ENCODE measurements at places on chromosomes 13 and 19. TPM values are rescaled to one million over a fixed set of nuclear protein-coding genes. Genes with fewer than 3 reads are reported as not detected.

The GRIK5 gene
- 3.8 TPM for total RNA-seq

The ECSIT gene
- total RNA-seq: 49.4 TPM

The LATS2 gene
- 22.9 TPM for total RNA-seq

DNA sequence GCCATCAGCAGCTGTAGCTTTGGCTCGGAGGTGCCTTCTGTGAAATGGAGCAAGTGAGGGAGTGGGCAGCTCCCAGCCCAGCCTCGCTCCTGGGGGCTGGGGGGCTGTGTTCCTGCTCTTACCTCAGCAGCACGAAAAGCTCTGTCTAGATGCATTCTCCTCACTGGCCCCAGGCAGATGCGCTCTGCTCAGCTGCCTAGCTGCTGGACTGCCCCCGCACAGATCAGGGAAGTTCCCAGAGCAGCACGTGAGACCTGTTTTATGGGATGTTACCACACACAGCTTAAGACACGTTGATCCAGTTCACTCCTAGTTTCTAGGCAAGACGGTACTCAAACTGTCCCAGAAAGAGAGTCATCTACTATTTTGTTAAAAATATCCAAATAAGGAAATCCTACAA lies 13.6 kb downstream of the LCP1 start:
- no peak for DNase-seq

DNA sequence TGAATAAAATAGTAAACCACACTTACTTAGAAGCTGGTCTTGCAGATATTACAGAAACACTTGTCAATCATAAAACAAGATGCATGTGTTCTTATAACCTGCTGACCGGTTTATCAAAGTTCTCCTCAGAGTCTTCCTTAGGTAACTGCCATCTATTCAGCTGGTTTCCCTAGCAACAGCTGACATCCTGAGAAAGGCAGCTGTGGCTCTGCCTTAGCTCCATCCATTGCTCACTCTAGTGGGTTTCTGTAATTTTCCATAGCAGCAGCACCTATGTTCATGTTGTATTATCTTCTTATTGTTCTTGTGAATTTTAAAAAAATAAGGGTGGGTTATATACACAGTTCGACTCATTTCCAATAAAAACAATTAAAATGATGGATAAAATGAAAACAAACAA lies 87.8 kb downstream of the RAP2A start:
- DNase-seq: no peak

DNA sequence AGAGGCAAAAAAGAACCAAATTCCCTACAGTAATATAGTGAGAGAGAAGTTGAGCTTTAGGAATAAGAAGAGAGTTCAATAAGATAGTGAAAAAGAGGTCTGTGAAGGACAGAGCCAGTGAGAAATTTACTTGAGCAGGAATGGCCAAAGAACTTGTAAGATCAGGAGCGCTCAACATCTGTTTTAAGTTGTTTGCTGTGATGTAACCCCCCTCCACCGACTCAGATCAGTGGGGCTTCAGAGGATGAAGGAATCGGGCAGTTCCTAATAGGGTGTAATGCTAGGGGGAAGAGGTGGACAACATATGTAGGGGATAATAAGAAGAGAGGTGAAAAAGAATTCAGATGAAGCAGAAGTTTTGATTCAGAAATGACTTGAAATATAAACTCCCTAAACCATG lies 85.3 kb upstream of the FNDC3A start:
- DNase-seq: no peak

- DNase-seq: no peak
Measured at GRCh38 chr13:26920614-26921355, 160.2 kb upstream of the GPR12 start.

The ZNF723 gene
- total RNA-seq: not detected

The SGCG gene
- not detected for total RNA-seq

GRCh38 chr19:23318143-23318542 lies 67.9 kb upstream of the ZNF724 start:
- no peak for DNase-seq

GRCh38 chr19:52345162-52345561 lies 9.1 kb downstream of the ZNF610 start:
- no peak for DNase-seq

DNA sequence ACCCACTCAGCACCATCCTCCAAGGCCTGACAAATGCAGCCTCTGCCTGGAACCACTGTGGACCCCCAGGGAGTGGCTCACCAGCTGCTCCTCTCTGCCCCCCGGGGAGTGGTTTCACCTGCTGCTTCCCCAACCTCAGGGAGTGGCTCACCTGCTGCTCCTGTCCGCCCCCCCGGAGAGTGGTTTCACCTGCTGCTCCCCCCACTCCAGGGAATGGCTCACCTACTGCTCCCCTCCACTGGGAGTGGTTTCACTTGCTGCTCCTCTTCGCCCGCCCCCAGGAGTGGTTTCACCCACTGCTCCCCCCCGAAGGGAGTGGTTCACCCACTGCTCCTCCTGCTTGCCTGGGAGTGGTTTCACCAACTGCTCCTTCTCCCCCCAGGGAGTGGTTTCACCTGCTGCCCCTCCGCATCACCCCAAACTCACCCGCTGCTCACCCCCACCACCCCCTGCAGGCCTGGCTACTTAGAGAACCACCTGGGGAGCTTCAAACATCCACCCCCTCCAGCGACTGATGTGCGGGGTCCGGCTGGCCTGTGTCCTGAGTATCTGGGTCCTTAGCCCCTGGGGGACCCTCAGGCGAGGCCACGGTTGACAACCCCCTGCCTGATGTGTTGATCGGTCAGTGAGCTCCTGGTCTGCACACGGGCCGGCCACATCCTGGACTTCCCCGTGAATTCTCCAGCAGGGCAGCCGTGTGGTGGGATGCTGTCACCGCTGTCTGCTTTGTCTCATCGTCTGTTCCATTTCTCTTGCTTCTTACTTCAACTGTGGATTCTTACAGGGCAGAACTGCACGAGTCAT lies 14.6 kb upstream of the TMEM255B start:
- DNase-seq: no peak

All from neural crest cell (in vitro differentiated cells).